ENCODE measurements at places on chromosomes 11 and 22.

GRCh38 chr22:48926136-48926535 is 901.5 kb downstream of the BRD1 start:
- no peak for DNase-seq

- no peak for DNase-seq
Observed at GRCh38 chr11:30002157-30002785, 14.6 kb downstream of the KCNA4 start.

- no peak for DNase-seq
Observed at GRCh38 chr11:57785072-57785471, 23.5 kb downstream of the CTNND1 start.

DNA sequence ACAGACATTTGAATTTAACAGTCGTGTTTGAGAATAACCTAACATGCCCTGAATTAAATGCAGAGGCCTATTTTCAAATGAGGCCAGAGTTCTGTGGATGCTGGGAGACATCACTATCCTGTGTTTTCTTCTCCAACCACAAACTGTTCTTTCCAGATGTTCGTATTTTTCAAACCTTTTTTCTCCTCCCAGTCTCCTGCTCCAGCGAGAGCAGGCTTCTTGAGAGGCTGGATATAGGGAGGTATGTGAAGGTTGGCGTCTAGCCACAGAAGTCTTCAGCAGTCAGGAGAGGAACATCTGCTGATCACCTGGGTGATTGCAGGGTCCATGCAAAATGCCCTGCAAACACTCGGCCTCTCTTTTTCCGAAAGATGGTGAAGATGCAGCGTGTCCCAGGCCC is 126.3 kb downstream of the C11orf91 start:
- no peak for DNase-seq

- no peak for DNase-seq
Observed at GRCh38 chr11:113675003-113675561, 31.0 kb downstream of the TMPRSS5 start.

GRCh38 chr11:72525466-72525865 is 91.1 kb upstream of the CLPB start:
- no peak for DNase-seq

GRCh38 chr11:69396051-69396947 is 85.2 kb upstream of the LINC01488 start:
- DNase-seq: no peak

DNA sequence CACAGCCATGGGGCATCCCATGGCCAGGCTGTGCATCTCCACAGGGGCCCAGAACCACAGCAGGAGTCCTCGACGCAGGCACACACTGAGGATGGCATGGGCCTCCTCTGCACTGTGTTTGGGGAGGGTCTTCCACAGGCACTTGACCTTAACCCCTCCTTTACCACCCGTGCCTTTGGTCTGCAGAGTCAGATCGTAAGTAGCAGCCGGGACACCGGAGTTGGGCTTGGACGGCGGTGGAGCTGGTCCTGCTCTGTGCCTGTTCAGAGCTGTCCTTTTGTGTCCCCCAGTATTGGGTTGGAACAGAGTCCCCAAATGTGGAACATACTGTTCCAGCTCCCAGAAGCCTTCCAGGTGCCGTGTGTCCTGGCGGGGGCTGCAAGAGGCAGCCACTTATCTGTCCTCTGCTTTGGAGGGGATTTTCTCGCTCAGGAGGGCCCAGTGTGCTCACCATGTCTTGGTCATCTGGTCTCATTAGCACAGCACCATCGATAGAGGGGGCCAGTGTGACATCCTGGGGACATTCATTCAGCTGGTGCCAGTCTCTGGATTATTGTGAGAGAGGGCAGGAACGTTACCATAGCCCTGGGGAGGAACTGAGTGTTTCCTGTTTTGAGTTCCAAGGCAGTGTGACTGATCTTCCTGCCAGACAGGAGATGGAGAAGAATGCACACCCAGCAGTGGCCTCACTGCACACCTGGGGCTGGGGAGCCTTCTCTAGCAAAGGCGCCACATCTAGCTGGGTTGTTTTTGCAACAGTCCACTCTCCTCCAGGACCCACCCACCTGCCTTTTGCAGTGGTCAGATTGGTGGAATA is 12.4 kb downstream of the CRELD2 start:
- DNase-seq: no peak

DNA sequence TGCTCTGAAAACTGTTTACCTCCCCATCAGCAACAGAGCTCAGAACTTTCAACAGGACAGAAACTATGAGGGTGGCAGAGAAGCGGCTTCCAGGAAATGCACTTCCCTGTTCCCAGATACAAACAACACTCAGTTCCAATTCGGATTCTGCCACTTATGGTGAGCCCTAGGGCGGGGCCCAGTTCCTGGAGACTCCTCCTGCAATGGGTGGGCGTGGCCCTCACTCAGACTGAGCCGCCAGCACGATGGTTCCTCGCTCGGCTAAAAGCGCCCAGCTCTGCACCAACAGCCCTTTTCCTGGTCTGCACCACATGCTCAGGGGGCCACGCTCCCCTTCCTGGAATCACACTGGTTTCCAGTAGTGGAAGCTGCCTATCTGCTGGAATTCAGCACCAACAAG is 314.1 kb downstream of the CTTN start:
- no peak for DNase-seq

DNA sequence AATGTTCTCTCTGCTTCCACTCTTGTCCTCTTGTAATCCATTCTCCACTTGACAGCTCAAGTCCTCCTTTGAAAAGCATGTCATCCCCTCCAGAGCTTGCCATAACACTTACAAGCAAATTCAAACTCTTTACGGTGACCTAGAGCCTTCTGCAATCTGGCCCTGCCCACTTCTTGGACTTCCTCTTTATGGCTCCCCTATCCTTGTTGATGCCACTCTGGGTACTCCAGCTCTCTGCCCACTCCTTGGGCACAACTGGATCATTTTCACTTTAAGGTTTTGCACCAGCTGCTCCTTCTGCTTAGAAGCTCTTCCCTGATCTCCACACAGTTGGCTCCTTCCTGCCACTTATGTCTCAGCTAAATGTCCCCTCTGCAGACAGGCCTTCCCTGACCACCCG is 217.9 kb downstream of the DSCAML1 start:
- no peak for DNase-seq

GRCh38 chr11:30110691-30111090 is 93.9 kb upstream of the KCNA4 start:
- DNase-seq: no peak

GRCh38 chr11:66371627-66372415 is at the start of gene SLC29A2:
SLC29A2 (minus strand) TSS chr11:66371760; CDS start chr11:66371591, 169 bp downstream.
- DNase-seq: peak; percentile 85

- DNase-seq: no peak
Observed at GRCh38 chr11:2263071-2263565, 7.3 kb downstream of the ASCL2 start.

GRCh38 chr11:74138021-74138420 is 32.8 kb downstream of the C2CD3 start:
- DNase-seq: no peak

DNA sequence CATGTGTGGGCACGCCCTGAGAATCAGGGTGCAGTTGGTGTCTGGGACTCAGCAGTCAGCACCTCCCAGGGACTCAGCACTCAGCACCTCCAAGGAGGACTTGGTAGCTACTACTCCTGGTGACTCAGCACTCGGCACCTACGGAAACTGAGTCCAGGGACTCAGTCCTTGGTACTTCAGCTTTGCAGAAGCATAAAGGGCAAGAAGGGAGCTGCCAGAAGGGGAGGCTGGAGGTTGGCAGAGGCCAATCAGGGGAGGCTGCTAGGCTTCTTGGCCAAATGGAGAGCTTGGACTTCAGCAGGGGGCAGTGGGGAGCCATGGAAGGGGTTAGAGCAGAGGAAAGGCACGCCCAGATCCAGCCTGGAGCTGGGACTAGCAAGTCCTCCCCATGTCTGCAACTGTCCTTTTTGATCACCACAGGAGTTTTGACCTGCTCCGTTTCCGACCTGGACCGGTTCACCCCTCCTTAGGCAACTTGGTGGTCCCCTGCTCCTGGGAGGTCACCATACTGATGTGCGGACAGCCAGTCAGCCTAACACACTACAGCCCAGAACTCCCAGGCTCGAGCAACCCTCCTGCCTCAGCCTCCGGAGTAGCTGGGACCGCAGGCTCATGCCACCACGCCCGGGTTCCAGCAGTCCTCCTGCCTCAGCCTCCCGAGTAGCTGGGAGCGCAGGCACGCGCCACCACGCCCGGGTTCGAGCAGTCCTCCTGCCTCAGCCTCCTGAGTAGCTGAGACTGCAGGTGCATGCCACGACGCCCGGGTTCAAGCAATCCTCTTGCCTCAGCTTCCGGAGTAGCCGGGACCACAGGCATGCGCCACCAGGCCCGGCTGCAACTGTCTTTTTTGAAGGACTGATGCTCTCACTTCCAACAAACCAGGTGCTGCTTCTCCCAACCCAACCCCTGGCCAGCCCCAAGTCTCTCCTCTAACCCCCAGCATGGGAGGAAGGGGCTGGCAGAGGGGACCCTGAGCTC is 1.5 kb downstream of the ANO9 start:
- DNase-seq: no peak

GRCh38 chr11:118924591-118925585 is 838 bp downstream of the BCL9L start:
- DNase-seq: no peak

DNA sequence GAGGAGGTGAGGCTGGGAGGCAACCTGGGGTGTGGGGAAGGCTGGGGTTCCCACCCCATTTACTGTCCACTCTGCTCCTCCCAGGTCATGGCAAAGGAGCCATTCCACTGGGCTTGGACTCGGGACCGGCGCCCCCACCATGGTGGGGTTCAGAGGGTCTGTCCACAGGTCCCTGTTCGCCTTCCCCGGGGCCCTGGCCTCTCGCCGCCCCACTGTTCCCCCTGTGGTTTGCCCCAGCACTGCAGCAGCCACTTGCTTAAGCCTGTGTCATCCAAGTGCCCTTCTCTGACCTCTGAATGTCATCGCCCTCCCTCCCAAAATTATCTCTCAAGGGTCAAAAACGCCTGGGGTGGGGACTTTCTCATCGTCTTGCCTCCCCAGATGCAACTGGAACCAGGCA is 2.6 kb downstream of the SPDYC start:
- no peak for DNase-seq

DNA sequence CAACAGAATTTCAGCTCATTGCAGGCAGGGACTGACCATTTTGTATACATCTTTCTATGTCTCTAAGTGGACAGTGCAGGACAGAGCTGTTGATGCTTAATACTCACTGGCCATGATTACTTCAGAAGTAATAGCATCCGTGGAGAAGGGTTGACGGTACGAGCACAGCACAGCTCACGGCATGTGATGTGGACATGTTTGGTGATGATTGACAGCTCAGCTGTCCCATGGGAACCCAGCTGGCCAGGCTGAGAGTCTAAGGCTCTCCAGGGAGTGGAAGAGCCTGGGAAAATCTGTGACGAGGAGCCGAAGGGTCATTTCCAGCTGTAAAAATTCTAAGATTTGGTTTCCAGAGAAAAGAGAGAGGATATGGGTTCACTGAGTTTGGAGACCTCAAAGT is 198.2 kb downstream of the SNX19 start:
- DNase-seq: no peak

GRCh38 chr11:125874556-125875124 is 12.8 kb upstream of the HYLS1 start:
- DNase-seq: no peak

GRCh38 chr11:18522388-18522787 is 4.4 kb downstream of the TSG101 start:
- DNase-seq: no peak

DNA sequence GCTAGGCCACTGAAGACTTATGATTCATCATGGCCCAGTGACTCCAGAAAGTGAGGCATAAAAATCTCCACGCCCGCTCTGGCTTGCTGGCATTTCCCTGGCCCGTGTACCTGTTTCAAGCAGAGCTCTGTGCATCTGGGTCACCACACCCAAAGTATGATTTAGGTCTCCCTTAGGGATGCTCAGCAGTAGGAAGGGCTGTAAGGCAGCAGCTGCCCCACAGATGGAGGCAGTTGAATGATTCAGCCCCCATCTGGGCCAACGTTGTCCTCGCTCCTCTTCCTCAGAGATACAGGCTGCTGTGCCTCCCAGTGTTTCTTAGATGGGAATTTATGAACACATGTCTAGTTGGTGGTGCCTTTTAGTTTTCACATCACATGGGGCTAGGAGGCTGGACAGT is 21.6 kb downstream of the GPR83 start:
- no peak for DNase-seq

- no peak for DNase-seq
Observed at GRCh38 chr22:27982106-27982505, 63.0 kb upstream of the PITPNB start.

DNA sequence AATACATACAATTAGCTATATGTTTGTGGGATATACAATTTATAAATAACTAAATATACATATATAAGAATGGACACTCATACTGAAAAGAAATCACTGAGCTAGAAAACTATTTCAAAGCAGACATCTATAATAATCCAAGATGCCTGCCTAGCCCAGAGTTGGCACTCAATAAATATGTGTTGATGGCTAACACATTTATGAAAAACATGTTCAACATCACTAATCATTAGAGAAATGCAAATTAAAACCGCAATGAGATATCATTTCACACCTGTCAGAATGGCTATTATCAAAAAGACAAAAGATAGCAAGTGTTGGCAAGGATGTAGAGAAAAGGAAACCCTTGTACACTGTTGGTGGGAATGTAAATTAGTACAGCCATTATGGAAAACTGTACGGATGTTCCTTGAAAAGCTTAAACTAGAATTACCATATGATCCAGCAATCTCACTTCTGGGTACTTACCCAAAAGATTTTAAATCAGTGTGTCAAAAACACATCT is 29.8 kb downstream of the POU2AF1 start:
- DNase-seq: no peak

DNA sequence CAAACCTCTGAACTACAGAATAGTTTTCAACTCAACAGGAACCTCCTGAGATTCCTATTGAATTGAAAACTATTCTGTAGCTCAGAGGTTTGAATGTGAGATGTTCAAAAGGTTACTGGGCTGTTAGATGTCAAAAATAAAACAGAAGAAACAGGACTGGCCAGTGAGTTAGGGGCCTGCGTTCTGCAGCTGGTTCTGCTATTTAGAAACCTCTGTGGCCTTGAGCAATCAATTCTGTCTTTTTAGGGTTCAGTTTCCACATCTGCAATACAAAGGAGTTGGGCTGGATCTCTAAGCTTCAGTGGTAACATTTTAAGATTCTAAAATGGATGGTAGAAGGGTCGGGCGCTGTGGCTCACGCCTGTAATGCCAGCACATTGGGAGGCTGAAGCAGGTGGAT is 55.8 kb downstream of the CLMP start:
- no peak for DNase-seq

DNA sequence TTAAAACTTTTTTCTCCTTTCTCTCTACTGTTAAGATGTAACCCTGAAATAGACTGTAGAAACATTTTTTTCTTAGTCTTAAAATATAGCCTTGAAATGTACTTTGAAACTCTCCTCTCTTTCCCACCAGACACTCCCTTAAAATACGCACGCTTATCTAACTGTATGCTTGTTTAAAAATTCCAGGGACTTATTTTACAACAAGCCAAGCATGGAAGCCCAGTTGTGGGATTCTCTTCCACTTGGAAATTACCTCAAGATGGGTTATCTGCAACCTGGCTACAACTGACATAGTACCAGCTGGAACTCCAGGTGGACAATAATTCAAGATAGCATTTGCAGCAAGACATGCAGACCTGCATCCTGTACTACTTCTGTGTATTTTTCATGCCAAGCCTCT is 12.1 kb upstream of the CHORDC1 start:
- DNase-seq: no peak

Measured in NCI-H187 (cell line).